ENCODE measurements at places on chromosomes 5 and 9.

GRCh38 chr5:179731791-179732411 lies 721 bp upstream of the MAML1 start:
- peak overlapping the region; percentile 91 for H3K27ac ChIP-seq
- peaks cover 40% of the 10 kb centered on the region for H3K4me1 ChIP-seq
- peak overlapping the region; percentile 93 for H3K4me3 ChIP-seq
- no peaks in the 10 kb centered on the region for H3K27me3 ChIP-seq
- DNase-seq, result no peak
- H3K36me3 ChIP-seq, result peaks cover 30% of the 10 kb centered on the region

GRCh38 chr5:15585841-15586591 lies 86.0 kb downstream of the FBXL7 start:
- H3K27me3 ChIP-seq, result no peaks in the 10 kb centered on the region
- no peak overlapping the region for H3K4me3 ChIP-seq
- H3K27ac ChIP-seq, result no peak overlapping the region
- H3K4me1 ChIP-seq, result no peaks in the 10 kb centered on the region
- no peaks in the 10 kb centered on the region for H3K36me3 ChIP-seq

- H3K27me3 ChIP-seq, result no peaks in the 10 kb centered on the region
- DNase-seq, result no peak
- H3K4me1 ChIP-seq, result no peaks in the 10 kb centered on the region
- H3K36me3 ChIP-seq, result no peaks in the 10 kb centered on the region
Measured at GRCh38 chr5:111813537-111813936, 56.5 kb upstream of the NREP start.

DNA sequence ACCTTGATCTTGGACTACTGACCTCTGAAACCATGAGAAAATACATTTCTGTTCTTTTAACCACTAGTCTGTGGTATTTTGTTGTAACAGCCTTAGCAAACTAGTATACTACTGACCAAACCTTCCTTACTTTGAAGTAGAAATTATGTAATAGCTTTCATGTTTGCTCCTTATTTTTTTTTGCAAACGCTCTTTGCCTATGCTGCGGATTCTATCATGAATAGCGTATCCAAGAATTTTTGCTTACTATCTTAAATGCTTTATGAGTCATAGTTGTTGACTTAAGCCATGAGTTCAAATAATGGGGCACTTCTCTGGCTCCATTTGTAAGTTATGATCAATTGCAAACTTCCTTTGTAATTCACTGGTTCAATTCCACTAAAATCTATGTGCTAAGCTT lies 154.8 kb upstream of the CYLC2 start:
- H3K27ac ChIP-seq, result no peak overlapping the region
- H3K27me3 ChIP-seq, result no peaks in the 10 kb centered on the region
- no peaks in the 10 kb centered on the region for H3K36me3 ChIP-seq

- DNase-seq, result no peak
- no peak overlapping the region for H3K27ac ChIP-seq
- H3K4me3 ChIP-seq, result no peak overlapping the region
- H3K36me3 ChIP-seq, result no peaks in the 10 kb centered on the region
Measured at GRCh38 chr5:7776442-7776841, 74.5 kb downstream of the CFAP90 start.

DNA sequence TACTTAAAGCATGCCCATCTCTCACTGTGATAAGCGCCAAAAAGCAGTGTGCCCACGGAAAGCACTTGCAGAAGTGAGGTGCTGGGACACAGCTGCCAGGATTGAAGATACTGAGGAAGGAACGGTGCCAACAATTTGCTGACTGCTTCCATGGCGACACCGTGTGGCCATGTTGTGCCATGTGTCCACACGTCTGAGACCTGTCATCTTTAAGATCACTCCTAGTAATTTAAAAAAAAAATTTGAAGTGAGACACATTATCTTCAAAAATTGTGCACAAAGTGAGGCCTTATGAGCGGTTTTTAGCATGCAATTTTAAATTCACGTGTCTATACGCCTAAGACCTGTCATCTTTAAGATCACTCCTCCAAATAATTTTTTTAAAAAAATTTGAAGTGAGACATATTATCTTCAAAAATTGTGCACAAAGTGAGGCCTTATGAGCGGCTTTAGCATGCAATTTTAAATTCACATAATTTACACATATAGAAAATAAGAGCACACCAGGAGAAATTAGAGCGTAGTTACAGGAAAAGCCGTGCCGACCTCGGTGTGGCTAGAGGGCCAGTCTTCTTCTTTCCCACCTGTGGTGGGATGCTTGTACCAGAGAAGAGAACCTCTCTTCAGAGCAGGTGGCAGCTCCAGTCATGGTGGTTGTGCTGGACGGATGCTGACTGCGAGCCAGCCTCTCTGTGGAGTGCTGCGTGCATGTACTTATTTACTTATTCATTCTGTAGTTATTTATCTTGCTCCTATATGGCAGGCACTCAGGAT lies 21.4 kb upstream of the FLT4 start:
- H3K4me3 ChIP-seq, result peak overlapping the region; percentile 26
- no peak overlapping the region for H3K27ac ChIP-seq
- peaks cover 3% of the 10 kb centered on the region for H3K4me1 ChIP-seq
- no peaks in the 10 kb centered on the region for H3K36me3 ChIP-seq
- peaks cover 2% of the 10 kb centered on the region for H3K27me3 ChIP-seq

GRCh38 chr9:81826517-81826906 lies 101.7 kb upstream of the SPATA31D4 start:
- no peaks in the 10 kb centered on the region for H3K36me3 ChIP-seq
- no peak for DNase-seq
- no peak overlapping the region for H3K4me3 ChIP-seq
- no peaks in the 10 kb centered on the region for H3K27me3 ChIP-seq
- H3K4me1 ChIP-seq, result no peaks in the 10 kb centered on the region
- H3K27ac ChIP-seq, result no peak overlapping the region

GRCh38 chr9:89522959-89523285 lies 25.0 kb upstream of the SEMA4D start:
- no peaks in the 10 kb centered on the region for H3K36me3 ChIP-seq
- peak overlapping the region; percentile 67 for H3K4me3 ChIP-seq
- H3K4me1 ChIP-seq, result peaks cover 93% of the 10 kb centered on the region
- H3K27ac ChIP-seq, result peak overlapping the region; percentile 88
- H3K27me3 ChIP-seq, result no peaks in the 10 kb centered on the region
- DNase-seq, result no peak

GRCh38 chr5:15695215-15695731 lies 195.3 kb downstream of the FBXL7 start:
- no peaks in the 10 kb centered on the region for H3K36me3 ChIP-seq
- no peak overlapping the region for H3K27ac ChIP-seq
- H3K4me1 ChIP-seq, result no peaks in the 10 kb centered on the region
- no peaks in the 10 kb centered on the region for H3K27me3 ChIP-seq
- no peak for DNase-seq

- H3K36me3 ChIP-seq, result peaks cover 4% of the 10 kb centered on the region
- H3K4me1 ChIP-seq, result peaks cover 14% of the 10 kb centered on the region
- H3K4me3 ChIP-seq, result no peak overlapping the region
- peak; percentile 57 for DNase-seq
- peak overlapping the region; percentile 1 for H3K27ac ChIP-seq
- no peaks in the 10 kb centered on the region for H3K27me3 ChIP-seq
Measured at GRCh38 chr9:89372230-89372816, 54.0 kb downstream of the SECISBP2 start.

GRCh38 chr5:73625944-73626811 lies at the start of gene ARHGEF28:
Gene ARHGEF28, plus strand, starts transcription at chr5:73626196. Its CDS starts 58,656 bp downstream, at chr5:73684852.
- peak; percentile 23 for DNase-seq
- peaks cover 38% of the 10 kb centered on the region for H3K27me3 ChIP-seq
- no peak within 1 kb of the TSS for H3K27ac ChIP-seq
- H3K4me1 ChIP-seq, result peaks cover 13% of the 10 kb centered on the region

GRCh38 chr9:124079176-124079925 lies 67.8 kb downstream of the LHX2 start:
- no peak overlapping the region for H3K27ac ChIP-seq
- H3K4me3 ChIP-seq, result no peak overlapping the region
- no peak for DNase-seq
- no peaks in the 10 kb centered on the region for H3K27me3 ChIP-seq
- no peaks in the 10 kb centered on the region for H3K4me1 ChIP-seq

DNA sequence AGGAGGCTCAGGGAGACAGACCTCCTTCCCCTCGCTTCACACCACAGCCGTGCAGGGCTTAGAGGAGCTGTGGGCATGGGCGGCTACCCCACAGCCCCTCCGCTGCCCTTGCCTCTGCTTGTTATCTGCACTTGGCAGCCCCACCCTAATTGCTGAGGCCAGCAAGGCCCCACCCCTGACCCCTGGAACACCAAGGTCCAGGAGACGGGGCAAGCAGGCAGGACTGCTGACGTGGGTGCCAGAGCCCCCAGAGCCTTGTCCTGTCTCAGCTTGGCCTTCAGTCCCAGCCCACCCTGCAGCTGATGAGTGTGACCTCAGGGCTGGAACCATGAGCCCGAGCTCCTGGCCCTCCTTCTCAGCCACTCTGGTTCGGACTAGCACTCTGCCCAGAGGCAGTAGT lies 29.1 kb upstream of the NEURL1B start:
- no peak overlapping the region for H3K4me3 ChIP-seq
- no peaks in the 10 kb centered on the region for H3K27me3 ChIP-seq
- H3K36me3 ChIP-seq, result no peaks in the 10 kb centered on the region
- H3K4me1 ChIP-seq, result no peaks in the 10 kb centered on the region

DNA sequence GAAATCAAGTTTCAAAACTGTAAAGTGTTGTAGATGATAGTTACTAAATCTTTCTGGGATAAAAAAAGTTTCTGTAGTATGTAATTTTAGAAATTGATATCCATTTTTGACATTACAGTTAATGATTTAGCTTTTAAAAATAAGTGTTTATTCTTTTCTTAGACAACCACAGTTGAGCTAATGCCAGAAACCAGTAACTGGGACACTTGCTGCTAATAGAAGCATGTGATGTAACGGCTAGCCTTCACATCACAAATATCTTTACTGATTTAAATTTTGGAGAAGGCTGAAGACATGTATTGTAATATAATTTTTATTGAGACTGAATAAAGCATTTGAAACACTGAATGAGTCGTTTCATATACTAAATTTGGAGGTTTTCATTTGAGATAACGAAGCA lies 18.8 kb downstream of the CSNK1G3 start:
- no peaks in the 10 kb centered on the region for H3K36me3 ChIP-seq
- no peaks in the 10 kb centered on the region for H3K4me1 ChIP-seq
- no peak overlapping the region for H3K4me3 ChIP-seq
- no peak overlapping the region for H3K27ac ChIP-seq
- H3K27me3 ChIP-seq, result no peaks in the 10 kb centered on the region

DNA sequence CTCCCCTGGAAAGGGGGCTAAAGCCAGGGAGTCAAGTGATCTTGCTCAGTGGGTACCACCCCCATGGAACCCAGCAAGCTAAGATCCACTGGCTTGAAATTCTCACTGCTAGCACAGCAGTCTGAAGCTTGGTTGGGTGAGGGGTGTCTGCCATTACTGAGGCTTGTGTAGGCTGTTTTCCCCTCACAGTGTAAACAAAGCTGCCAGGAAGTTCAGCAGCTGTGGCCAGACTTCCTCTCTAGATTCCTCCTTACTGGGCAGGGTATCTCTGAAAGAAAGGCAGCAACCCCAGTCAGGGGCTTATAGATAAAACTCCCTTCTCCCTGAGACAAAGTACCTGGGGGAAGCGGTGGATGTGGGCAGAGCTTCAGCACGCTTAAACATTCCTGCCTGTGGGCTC lies 17.1 kb upstream of the EPB41L4A start:
- H3K27me3 ChIP-seq, result no peaks in the 10 kb centered on the region
- no peak for DNase-seq
- no peaks in the 10 kb centered on the region for H3K4me1 ChIP-seq
- no peaks in the 10 kb centered on the region for H3K36me3 ChIP-seq
- no peak overlapping the region for H3K4me3 ChIP-seq
- no peak overlapping the region for H3K27ac ChIP-seq

GRCh38 chr5:172853355-172853975 lies 19.4 kb downstream of the ERGIC1 start:
- no peaks in the 10 kb centered on the region for H3K4me1 ChIP-seq
- no peak overlapping the region for H3K4me3 ChIP-seq
- no peaks in the 10 kb centered on the region for H3K36me3 ChIP-seq
- DNase-seq, result no peak

DNA sequence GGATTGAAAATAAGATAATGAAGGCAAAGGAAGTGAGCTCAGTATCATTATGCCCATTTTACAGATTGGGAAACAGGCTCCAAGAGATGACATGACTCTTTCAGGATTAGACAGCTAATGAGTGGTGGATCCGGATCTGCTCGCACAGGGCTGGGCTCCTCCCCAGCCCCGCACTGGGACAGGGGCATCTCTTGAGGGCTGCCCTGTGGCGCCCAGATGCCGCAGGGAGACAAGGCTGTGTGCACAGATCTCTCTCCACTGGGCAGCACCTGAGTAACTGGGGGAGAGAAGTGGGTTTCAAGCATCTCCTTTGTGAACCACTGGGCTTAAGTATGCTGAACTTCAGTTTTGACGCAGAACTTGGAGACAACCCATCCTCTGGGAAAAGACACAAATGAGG lies 43.9 kb downstream of the ADAMTS2 start:
- no peak overlapping the region for H3K4me3 ChIP-seq
- H3K4me1 ChIP-seq, result no peaks in the 10 kb centered on the region

- no peaks in the 10 kb centered on the region for H3K36me3 ChIP-seq
- DNase-seq, result no peak
- H3K4me3 ChIP-seq, result no peak overlapping the region
- H3K4me1 ChIP-seq, result no peaks in the 10 kb centered on the region
Measured at GRCh38 chr9:107883496-107884124, 394.0 kb upstream of the KLF4 start.

DNA sequence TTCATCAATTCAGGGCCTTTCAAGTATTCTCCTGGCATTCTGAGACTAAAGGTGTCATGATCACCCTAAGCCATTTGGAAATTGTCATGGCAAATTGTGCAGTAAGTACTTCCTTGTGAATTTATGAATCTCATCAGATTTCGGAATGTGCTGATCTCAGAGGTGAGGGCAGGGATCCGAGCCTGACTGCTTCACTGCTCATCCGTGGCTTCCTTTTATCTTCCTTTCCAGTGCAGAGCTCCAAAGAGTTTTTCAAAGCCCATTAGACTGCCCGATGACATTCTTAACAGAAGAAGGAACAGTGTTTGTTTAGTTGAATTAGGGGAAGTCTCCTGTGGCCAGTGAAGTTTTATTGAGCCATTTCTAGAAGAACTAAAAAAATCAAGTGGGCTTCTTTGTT lies 182.8 kb upstream of the GDNF start:
- H3K36me3 ChIP-seq, result no peaks in the 10 kb centered on the region
- no peaks in the 10 kb centered on the region for H3K4me1 ChIP-seq
- H3K27ac ChIP-seq, result no peak overlapping the region
- DNase-seq, result no peak

DNA sequence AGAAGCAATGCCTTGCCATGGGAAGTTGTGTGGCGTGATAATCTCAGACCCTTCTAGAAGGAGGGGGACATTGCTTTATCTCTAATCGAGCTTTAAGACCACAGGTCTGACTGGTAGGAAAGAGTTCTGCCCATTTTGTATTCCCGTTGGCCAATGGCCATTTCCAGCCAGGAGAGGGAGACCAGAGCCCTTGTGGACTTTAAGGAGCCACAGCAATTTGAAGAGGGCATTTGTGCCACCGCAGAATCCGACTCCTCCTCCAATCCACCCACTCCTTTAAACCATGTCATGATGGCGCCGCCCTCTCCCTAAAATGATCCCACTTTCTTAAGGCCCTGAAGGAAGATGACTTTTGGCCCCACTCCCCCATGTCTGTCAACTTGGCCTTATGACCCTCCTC lies 560.5 kb upstream of the ADAMTS16 start:
- no peaks in the 10 kb centered on the region for H3K4me1 ChIP-seq
- no peak overlapping the region for H3K27ac ChIP-seq
- H3K27me3 ChIP-seq, result no peaks in the 10 kb centered on the region
- H3K36me3 ChIP-seq, result no peaks in the 10 kb centered on the region
- no peak overlapping the region for H3K4me3 ChIP-seq
- no peak for DNase-seq

- H3K36me3 ChIP-seq, result no peaks in the 10 kb centered on the region
- peaks cover 7% of the 10 kb centered on the region for H3K27me3 ChIP-seq
- no peak for DNase-seq
- H3K4me1 ChIP-seq, result peaks cover 11% of the 10 kb centered on the region
- H3K27ac ChIP-seq, result no peak overlapping the region
Measured at GRCh38 chr5:176610435-176610773, 448 bp upstream of the GPRIN1 start.

GRCh38 chr9:1320607-1321195 lies 270.5 kb downstream of the DMRT2 start:
- DNase-seq, result no peak
- H3K27ac ChIP-seq, result no peak overlapping the region
- H3K36me3 ChIP-seq, result no peaks in the 10 kb centered on the region
